Mucosa of gallbladder (tissue), 1 donor: ENCODE measurements at places on chromosomes 3 and 15. TPM values are rescaled to one million over a fixed set of nuclear protein-coding genes. Genes with fewer than 3 reads are reported as not detected.

The CNTN3 gene
- total RNA-seq = 10.8 TPM

The ENTPD3 gene
- total RNA-seq = 0.86 TPM

The OXTR gene
- total RNA-seq = 6.0 TPM

The THPO gene
- 0.29 TPM for total RNA-seq

The APBA2 gene
- total RNA-seq = 3.4 TPM

The P2RY13 gene
- total RNA-seq = 4.0 TPM

- DNase-seq = no peak
These were observed 61.4 kb downstream of the FRMD4B start for GRCh38 chr3:69324362-69325025.

GRCh38 chr3:5233026-5233425 is 45.5 kb downstream of the EDEM1 start:
- no peak for DNase-seq

- no peak for DNase-seq
These were observed 7.5 kb upstream of the MAN2A2 start for GRCh38 chr15:90895571-90896117.

GRCh38 chr15:43361313-43361903 is 9.4 kb downstream of the ZSCAN29 start:
- DNase-seq = no peak

GRCh38 chr3:32257641-32258438 is 19.4 kb downstream of the CMTM8 start:
- DNase-seq = no peak

DNA sequence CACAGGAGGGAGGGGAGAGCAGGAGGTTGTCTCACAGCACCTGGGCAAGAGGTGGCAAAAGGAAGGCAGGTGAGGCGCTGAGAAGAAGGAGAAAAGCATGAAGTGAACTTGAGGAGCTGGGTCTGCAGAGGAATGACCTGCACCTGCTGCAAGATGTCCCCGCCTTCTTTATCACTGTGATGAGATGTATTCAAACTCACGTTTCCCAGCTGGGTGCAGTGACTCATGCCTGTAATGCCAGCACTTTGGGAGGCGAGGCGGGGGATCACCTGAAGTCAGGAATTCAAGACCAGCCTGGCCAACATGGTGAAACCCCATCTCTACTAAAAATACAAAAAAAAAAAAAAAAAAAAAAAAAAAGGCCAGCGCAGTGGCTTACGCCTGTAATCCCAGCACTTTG is 22.2 kb upstream of the ZNF710 start:
- no peak for DNase-seq

GRCh38 chr3:45506751-45507391 is 87.7 kb upstream of the LIMD1 start:
- no peak for DNase-seq

GRCh38 chr15:52879145-52879544 is 89.0 kb upstream of the ONECUT1 start:
- DNase-seq = no peak

DNA sequence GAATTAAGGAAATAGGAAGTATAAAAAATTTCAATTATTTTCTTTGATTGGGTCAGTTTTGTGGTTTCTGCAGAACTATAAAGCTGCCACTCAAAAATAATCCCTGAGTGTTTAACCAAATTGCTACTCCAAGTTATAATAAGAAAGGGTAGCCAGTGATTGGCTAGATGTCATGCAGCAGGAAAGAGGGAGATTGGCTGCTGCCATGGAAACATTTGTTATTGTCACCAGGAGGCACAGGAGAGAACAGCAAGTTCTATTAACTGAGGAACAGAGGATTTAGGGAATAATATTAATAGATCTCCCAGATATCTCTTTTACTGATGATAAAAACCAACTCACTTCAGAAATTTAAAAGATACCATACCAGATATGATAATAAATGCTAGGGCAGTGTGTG is 42.6 kb downstream of the CLDN1 start:
- no peak for DNase-seq

GRCh38 chr15:78069052-78069414 is 8.5 kb downstream of the TBC1D2B start:
- no peak for DNase-seq

DNA sequence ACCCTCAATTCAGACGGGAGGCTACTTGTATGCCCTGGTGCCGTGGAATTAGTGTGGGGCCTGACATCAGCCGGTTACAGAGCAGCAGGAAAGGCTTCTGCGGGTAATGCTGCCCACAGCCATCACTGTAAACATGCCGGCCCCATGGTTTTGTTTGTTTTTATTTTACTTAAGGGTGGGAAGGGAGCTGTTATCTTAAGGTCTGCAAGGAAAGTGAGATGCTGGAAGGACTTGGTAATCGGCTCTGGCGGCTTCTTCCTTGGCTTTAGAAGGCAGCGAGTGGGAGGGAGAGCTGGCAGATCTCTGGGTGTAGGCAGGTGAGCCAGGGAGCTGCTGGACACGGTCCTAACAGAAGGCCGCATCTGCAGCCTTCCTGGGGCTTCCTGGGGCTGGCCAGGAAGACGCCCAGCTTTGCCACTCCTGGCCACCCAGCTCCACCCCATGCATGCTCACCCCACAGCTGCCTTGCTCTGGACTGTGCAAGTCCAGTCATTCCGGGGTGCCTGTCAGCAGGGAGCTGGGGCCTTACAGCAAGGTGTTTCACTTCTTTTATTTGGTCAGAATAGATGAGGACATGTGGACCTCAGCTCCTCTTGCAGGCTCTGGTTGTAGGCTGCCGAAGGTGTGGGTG is 54.1 kb upstream of the FURIN start:
- DNase-seq = no peak
